ENCODE measurements at places on chromosomes 7 and 10.

DNA sequence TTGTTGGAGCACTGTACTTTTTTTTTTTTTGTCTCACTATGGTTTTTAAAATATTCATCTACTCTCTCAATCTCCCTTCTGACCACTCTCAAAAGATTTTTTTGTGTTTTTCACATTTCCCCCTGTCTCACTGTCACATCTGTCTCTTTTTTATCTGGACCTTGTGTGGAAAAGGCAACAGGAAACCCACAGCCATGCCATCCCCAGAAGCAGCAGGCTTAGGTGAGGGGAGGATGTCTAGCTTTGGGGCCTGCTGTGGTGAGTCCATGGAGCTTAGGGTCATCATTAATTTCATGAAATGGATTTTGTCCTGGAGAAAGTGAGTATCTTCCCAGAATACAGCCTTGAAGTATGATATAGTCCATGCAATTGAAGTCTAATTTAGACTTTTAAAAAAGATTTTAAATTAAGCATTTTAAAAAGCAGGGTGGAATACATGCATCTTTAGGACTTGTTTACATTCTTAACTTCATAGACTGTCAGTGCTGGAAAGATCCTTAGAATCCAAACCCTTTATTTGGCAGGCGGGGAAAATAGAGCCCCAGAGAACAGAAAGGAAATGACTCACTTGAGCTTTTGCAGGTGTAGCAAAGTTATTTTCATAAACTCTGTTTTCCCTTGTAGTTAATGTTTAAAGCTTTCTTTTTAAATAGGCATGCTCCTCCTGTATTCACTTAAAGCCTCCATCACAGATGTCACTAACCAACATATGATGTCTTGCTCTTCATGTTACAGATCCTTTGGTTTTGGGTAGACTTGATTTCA is 25.1 kb downstream of the MINDY4 start:
- DNase-seq, result no peak

DNA sequence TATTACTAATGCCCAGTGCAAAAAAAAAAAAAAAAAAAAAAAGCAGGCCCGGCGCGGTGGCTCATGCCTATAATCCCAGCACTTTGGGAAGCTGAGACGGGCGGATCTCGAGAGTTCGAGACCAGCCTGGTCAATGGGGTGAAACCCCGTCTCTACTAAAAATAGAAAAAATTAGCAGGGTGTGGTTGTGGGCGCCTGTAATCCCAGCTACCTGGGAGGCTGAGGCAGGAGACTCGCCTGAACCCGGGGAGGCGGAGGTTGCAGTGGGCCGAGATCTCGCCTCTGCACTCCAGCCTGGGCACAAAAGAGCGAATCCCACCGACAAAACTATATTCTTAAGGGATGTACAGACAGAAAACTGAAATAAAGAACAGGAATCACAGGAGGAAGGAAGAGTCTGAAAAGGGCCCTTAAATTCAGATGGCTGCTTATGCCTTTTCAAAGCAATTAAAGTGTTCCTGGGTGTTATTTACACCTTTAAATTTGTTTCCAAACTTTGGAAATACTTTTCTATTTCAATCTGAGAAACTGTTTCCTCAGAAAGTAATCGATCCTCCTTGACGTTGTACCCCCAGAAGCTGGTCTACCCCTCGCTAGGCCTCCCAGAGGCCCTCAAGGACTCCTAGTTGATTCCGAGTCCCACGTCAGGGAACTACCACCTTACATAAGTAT is 2.0 kb upstream of the KMT2E start:
- DNase-seq, result no peak

DNA sequence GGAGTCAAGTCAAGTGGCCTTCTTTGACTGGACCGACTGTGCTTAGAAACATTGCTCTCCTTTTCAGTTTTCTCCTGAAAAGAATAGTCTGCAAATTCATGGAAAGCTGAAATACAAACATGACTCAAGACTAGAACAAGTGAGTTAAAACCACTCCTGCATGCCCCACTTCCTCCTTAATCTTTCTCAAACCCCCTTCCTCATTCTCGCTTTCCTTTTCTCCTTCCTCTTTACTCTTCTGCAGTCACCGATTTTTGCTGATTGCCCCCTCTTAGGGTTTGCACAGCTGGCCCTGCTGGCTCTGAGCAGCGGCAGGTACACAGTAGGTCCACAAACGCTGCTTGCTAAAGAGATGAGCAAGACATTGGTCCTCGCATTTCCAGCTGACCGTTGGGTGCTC is 34.8 kb upstream of the MKI67 start:
- no peak for DNase-seq

GRCh38 chr7:48078470-48078869 is 10.6 kb upstream of the UPP1 start:
- DNase-seq, result no peak

DNA sequence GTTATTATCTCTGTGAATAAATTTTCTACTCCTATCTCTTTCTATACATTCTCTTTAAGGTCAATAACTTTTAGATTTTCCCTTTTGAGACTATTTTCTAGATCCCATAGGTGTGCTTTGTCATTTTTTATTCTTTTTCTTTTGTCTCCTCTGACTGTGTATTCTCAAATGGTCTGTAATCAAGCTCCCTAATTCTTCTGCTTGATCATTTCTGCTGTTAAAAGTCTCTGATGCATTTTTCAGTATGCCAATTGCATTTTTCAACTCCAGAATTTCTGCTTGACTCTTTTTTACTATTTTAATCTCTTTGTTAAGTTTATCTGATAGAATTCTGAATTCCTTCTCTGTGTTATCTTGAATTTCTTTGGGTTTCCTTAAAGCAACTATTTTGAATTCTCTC is 78.2 kb downstream of the THNSL1 start:
- no peak for DNase-seq

DNA sequence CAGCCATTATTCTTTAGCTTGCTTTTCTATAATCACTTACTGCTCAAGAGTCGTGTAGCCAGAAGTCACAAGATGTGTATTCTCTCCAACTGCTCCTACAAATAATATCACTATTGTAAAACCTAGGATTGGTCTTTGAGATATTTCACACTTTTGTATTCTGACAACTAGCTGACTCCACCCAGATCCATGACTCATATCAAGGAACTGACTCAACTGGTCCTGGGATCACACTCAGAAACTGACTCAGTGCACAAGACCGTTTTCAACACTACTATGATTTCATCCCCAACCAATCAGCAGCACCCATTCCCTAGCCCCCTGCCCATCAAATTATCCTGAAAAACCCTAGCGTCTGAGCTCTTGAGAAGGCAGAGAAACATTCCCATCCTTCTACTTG is 56.5 kb upstream of the ORC5 start:
- DNase-seq, result no peak

DNA sequence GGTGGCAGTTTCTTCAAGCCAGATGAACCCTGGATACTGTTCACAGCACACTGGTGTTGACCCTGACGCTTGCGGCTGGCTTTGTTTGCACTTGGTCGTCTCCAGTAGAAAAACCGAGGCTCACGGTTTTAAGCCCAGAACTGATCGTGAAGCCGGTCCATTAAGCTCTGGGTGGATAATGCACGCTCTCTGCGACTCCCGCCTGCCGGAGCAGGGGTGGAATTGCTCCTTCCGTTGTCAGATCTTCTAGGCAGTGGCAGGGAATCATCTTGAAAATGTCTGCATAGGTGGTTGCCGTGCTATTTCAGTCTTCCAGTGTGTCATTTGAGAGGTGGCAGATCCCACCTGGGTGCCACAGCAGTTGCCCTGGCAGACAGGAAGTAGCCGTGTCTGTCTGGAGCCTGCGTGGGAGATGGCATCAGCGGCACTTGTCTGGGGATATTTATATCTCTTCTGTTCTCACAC is 35.9 kb upstream of the AP5Z1 start:
- DNase-seq, result peak; percentile 54

DNA sequence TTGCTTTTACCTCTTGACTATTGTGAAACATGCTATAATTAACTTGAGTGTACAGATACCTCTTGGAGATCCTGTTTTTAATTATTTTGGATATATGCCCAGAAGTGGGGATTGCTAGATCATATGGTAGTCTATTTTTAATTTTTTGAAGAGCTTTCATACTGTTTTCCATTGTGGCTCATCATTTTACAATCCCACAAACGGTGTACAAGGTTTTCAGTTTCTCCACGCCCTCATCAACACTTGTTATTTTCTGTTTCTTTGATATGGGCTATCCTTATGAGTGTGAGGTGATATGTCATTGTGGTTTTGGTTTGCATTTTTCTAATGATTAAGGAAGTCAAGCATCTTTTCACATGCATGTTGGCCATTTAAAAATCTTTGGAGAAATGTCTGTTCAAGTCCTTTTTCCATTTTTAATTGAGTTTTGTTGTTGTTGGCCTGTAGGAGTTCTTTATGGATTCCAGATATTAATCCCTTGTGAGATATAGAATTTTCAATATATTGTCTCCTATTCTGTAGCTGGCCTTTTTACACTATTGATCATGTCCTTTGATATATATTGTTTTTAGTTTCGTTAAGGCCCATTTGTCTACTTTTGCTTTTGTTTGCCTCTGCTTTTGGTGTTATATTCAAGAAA is 7.5 kb downstream of the AGK start:
- no peak for DNase-seq
